ENCODE measurements at places on chromosomes 1 and 21.
A peak's percentile ranks its signal among the peaks of the same experiment; 100 is the strongest.

DNA sequence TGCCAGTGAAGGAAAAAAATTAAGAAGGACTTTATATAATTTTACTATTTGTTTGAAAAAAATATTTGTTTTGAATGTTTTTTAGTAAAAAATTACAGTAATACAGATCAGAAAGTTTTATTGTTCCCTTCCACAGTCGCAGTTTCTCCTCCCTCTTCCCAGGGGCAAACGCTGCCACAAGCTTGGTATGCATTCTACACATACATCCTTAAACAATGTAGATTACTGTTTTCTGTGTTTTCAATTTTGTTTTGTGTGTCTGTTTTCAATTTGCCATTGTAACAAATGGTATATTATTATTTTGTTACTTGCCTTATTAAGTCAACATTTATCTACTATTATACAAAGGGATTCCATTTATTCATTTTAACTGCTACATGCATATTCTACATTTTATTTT lies 257.1 kb downstream of the HMCN1 start:
- DNase-seq: no peak

DNA sequence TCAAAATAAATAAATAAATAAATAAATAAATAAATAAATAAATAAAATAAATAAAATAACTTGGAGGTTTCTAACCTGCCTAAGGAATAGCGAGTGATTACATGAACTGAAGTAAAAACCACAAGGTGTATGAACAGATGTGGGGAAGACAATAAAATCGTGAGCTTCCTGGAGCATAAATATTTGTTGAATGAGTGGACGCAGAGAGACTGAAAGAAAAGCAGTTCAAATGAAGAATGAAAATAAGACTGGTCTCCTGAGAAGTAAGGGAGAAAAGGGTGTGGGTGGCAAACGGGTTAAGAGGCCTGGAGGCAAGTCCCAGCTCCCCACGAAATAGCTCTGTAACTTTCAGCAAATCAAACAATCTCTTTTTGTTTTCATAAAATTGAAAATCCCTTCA lies 33.6 kb downstream of the CHML start:
- no peak for DNase-seq

DNA sequence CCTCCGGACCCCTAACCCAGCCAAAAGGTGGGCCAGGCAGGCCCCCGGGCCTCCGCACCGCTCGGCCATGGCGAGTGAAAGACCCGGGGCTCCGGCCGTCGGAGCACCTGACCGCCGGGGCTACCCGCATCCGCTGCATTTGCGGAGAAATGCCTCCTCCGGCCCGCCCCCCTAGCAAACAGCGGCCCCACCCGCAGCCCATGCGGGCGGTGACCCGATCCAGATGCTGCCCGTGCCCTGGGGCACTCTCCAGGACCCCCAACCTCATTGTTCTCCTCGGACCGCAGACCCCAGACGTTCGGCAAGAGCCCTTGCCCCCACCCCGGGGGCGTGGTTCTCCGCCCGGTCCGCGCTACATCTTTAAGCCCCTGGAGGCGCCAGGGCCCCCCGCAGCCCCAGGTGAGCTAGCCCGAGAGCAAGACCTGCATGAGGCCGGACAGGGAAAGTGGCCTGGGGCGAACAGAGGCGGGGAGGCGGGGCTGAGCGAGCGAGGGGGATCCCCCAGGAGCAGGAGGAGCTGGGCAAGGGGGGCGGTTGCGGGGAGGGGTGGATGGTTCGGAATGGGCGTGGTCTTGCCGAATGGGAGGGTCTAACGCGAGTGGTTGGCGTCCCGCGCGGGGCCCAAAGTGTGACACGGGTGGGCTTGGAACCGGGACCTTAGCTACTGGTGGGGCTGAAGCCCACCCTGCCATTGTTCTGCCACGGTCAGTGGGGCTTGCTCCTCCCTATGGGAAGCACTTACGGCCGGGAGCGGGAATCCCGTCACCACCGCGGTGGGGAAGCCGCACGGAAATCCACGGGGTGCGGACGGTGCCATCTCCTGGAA lies 6.3 kb upstream of the CRYBG2 start:
- DNase-seq: peak; percentile 66

DNA sequence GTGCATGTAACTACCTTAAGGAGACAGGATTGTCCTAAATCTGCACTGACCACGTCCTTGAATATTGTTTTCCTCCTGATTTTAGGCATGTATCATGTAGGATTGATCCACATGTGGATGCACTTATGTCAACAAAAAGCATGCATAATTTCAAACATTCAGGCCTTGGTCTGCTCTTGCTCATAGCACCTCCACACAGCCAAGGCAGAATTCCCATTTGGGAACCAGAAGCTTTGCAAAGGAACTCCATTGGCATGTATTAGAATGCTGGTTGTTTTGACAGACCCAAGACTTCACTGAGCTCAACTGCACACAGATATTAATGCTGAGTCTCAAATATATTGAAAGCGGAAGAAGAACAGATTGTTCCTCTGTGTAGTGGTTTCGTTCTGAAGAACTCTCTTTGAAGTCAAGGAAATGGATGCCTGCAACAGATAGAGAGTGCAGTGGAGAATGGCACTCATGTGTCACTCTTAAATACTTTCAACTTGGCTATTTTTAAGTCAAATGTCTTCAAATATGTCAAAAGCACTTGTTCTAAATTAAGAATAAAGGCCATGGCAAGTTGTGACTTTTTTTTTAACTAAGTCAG lies 387.6 kb downstream of the LTN1 start:
- DNase-seq: peak; percentile 58

DNA sequence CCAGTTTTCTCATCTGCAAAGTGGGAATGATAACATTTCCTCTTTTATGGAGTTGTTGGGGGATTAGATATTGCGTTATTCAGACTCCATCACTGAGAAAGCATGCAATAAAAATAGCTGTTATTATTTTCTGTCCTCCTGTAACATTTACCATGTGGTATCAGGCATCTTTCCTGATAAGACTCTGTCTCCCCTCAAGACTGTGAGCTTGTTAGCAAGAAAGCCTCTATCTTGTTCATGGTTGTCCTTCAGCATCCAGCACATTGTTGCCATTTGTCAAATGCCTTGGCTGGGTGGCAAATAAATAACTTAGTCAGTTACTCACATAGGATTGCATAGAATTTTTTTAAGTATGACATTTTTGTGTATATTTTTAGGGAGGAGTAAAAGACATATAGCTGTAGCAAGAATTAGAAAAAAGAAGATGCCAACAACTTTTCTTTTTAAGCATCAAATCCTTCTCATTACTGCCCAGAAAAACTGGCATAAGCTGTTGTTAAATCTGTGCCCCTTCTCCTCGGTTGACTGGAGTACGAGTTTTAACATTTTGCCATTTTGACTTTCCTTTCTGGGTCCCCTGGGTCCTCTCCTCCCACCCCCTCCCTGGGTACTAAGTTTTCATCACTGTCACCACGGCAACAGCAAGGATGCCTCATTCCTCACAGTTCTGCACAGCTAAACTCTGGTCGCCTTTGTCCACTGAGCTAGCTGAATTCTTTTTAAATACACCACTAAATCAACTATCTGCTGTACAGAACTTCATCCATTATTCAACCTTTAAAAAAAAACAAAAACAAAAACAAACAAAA lies 1.0 kb upstream of the JAM2 start:
- DNase-seq: no peak

- peak; percentile 72 for DNase-seq
Observed at GRCh38 chr1:110668549-110668948, 6.2 kb downstream of the KCNA3 start.

GRCh38 chr1:198890214-198890930 lies 251.5 kb downstream of the PTPRC start:
- DNase-seq: no peak

DNA sequence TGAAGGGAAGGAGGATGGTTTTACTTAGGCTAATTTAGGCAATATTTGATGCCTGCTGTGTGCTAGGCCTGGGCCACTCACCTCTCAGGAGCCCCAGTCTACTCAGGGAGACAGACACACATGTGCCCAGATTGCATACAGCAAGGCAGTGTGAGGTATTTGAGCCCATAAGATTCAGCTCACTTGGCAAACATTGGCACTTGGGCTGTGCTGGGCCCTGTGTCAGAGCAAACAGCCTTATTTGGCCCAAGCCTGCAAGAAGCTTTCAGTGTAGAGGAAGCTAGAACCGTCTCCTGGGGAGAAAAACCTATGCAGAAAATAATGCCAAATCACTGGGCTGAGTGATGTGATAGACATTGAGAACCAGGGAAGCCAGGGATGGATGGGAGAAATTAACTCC lies 3.9 kb upstream of the SYNC start:
- no peak for DNase-seq

- DNase-seq: peak; percentile 19
Observed at GRCh38 chr1:38818175-38818976, 41.2 kb downstream of the RRAGC start.
